ENCODE measurements at places on chromosomes 13 and 19.

GRCh38 chr19:1076951-1077350 is 10.0 kb downstream of the ARHGAP45 start:
- DNase-seq: no peak

- no peak for DNase-seq
Observed at GRCh38 chr13:60162096-60162495, 1.6 kb downstream of the DIAPH3 start.

GRCh38 chr19:4781801-4782200 is 9.7 kb upstream of the FEM1A start:
- DNase-seq: no peak

DNA sequence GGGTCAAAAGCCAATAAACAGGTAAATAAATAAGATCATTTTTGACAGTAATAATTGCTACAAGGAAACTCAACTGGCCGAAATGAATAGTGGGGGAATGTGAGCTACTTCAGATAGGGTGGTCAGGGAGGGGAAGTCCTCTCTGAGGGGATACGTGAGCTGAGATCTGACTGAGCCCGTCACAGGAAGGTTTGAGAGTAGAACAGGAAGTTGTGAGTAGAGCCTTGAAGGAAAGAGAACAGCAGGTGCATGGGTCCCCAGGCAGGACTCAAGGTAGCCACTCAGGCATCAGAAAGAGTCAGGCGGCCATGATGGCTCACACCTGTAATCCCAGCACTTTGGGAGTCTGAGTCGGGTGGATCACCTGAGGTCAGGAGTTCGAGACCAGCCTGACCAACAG is 6.3 kb downstream of the IRGQ start:
- no peak for DNase-seq
